ENCODE measurements at places on chromosomes 12 and 14.

GRCh38 chr12:111616177-111616623 lies 17.1 kb upstream of the ATXN2 start:
- no peak for DNase-seq

DNA sequence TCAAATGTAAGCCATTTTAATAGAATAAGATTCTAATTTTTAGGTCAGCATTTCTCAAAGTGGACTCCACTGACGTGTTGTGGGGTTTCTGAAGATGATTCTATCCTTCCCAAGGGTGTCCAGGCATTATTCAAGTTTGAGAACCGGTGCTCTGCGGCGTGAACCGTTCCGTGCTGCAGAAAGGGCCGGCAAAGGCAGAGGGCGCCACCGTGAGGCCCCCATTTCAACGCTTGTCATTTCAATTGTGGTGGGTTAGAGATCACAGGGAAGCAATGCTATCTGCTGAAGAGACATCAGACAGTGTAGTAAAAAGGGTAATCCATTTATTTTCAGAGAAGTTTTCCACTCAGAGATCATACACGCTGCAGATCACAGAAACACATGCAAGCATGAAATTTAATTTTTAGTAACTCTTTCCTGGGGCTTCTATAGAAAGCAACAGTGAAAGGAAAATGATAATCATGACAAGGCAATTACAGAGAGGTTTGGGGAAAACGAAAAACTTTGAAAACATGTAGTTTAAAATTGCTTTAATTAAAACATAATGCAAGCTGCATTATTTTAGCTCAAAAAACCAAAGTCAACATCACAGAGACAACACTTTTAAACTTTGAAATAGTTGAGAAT lies 201.7 kb downstream of the EXOC5 start:
- DNase-seq, result peak; percentile 10

- no peak for DNase-seq
These were observed 67.0 kb downstream of the DIP2B start for GRCh38 chr12:50571786-50572185.

GRCh38 chr14:64719601-64720000 lies 15.4 kb downstream of the PLEKHG3 start:
- DNase-seq, result no peak

DNA sequence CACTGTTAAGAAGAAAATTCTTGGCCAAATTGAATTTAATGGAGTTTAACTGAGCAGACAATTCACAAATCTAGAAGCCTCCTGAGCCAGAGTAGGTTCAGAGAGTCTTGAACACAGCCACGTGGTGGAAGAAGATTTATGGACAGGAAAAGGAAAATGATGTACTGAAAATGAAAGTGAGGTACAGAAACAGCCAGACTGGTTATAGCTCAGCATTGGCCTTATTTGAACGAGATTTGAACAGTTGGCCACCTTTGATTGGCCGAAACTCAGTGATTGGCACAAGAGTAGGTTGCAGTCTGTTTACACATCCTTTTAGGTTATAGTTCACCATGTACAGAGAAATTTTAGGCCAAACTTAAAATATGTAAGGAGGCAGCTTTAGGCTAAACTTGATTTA lies 9.9 kb downstream of the OAS2 start:
- no peak for DNase-seq

- no peak for DNase-seq
These were observed 30.1 kb upstream of the STON2 start for GRCh38 chr14:81430235-81430634.

DNA sequence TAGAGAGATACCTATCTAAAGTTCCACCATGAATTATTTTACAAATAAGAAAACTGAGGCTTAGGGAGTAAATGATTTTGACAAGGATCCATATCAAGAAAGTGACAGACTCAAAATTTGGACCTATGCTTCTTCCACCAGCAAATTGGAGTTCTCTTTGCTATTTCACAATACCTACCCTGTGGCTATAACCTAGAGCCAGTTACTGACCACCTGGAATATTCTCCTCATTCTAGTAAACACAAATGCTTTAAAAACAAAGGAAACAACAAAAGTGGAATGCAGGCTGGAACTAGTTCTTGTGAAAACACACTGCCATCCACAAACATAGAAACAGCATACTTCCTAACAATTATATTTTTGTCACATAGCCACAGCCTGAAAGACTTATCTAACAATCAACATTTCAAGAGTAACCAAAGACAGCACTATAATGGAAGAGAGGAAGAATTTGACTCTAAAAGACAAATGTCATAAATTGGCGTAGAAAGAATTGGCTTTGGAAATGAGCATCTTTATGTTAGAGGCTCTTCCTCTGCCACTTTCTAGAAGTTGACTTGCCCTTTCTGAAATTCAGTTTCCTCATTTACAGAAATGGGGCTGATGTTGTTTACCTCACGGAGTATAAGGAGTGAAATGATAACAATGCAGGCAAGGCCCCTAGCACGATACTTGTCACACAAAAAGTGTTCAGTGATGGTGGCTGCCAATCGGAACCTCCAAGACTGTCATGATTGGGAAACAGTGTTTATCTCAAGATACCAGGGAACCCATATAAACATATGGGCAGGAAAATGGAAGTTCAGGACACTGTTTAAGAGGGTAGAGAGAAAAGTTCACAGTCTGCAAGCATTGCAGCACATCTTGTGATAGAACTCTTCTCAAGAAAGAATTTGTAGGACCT lies 138.6 kb upstream of the LGR5 start:
- no peak for DNase-seq

- DNase-seq, result no peak
These were observed 32.0 kb downstream of the RTL1 start for GRCh38 chr14:100871234-100872186.

- no peak for DNase-seq
These were observed 54.3 kb upstream of the FRMD6 start for GRCh38 chr14:51597261-51598001.

Data from NCI-H1930 (cell line).